ENCODE measurements at places on chromosomes 1 and 21.

- no peak for DNase-seq
Observed at GRCh38 chr1:113147073-113147625, 74.2 kb downstream of the LRIG2 start.

DNA sequence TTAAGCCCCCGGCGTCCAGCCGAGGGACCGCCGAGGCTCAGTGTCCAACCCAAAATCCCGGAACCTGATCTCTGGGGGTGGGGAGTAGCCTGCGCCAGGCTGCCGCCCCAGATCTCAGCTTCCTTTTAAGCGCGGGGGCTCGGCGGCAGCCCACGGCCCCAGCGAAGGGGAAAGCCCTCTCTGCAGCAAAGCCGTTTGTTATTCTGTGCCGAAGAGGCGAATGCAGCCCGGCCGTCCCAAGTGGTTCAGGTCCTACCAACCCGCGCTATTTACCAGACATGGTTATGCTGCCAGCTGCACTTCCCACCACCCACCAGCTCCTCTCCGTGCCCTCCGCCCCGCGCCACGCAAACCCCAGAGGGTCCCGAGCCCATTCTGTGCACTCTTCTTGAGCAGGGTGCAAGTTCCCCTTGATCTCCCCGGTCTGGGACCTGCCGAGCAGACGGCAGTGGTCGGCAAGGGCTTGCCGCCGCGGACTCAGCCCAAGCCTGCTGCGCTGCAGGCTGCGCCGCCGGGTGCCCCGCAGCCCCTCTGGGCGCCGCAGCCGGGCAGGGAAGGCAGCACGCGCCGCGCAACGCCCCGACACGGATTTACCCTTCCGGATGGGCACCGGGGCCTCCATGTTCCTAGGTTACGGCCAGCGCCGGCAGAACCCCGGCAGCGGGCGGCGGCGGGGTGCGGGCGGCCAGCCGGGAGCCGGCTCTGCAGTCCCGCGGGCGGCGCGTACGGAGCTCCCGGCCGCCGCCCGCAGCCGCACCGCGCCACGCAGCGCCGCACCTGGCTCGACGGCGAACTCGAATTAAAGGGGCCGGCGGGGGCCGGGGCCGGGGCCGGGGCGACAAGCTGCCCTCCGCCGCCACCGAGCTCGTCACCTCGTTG is 738 bp upstream of the KCNA2 start:
- no peak for DNase-seq

DNA sequence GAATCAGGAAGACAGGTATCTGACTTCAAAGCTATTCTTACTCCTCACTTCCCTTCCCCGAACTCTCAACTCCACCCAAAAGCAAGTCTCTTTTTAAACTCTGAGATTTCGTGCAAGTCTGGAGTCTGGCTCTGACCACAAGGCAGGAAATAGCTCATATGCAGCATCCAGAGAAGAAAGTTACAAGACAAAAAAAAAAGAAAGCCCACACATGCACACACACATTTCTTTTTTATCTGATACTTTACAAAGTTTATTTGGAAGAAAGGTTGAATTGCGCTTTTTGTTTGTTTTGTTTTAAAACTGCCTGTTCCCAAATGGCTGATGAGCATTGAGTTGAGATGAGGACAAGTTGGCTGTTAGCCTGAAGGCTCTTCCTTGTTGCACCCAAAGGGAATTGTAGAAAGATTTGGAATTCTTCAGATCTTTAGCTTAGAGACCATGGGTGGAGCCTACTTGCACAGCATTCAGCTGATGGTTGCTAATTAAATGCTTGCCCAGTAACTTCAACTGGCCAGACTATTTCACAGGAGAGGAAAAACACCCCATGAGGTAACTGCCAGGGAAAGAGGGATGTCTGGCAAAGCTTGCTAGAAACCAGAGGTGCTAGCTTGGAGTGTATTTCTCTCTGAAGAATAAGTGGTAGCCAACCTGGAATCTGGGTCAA is 490.3 kb downstream of the TTLL7 start:
- DNase-seq = no peak

GRCh38 chr1:230076121-230076520 is 9.1 kb downstream of the GALNT2 start:
- no peak for DNase-seq

DNA sequence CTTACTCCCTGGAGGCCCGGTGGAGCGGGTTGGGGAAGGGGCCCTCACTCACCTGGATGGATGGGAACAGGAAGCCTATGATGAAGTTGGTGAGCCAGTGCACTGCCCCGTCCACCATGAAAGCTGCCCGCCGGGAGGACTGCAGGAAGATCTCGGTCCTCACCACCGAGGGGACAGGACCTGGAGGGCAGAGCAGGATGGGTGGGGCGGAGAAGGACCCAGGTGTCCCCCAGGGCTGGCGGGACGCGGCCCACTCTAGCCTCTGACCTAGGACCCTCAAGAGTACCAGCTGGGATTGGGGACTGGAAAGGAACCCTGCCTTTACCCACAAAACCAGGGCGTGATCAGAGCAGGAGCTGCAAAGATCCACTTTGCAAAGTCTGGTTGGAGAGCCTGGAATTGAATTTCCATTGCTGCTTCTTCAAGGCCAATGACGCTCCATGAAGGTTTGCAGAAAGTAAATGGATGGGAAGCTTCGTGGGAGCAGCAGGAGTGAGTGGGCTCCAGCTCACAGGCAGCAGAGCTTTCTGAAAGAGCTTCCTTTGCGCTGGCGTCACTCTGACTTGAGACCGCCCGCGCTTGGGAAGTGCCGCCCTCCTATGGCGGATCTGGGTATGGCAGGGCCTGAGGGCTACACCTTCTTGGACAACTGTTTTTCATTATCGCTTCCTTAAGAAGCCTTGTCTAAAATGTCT is 21.4 kb downstream of the SLC2A7 start:
- peak; percentile 26 for DNase-seq

GRCh38 chr1:235864469-235864868 is 2.2 kb downstream of the LYST start:
- DNase-seq = no peak

- DNase-seq = no peak
Observed at GRCh38 chr1:40754201-40754600, 29.4 kb upstream of the KCNQ4 start.

- DNase-seq = no peak
Observed at GRCh38 chr1:112674986-112675727, 698 bp downstream of the MOV10 start.

DNA sequence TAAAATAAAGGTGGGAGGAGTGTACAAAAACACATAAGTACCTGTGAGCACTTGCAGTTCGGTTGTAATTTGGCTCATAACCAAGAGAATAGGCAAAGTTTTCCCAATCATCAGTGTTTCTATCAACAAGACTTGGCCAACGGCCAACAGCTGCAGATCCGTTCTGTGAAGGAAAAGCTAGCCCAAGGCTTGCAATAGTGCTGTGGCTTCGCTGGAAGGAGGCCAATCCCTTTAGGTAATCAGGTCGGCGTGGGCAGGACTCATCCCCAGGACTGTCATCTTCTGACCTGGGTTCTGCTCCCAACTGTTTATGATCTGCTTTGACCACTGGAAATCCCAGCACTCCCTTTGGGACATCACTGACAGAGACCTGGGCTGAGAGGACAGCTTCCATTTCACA is 107.8 kb downstream of the LYST start:
- DNase-seq = no peak

DNA sequence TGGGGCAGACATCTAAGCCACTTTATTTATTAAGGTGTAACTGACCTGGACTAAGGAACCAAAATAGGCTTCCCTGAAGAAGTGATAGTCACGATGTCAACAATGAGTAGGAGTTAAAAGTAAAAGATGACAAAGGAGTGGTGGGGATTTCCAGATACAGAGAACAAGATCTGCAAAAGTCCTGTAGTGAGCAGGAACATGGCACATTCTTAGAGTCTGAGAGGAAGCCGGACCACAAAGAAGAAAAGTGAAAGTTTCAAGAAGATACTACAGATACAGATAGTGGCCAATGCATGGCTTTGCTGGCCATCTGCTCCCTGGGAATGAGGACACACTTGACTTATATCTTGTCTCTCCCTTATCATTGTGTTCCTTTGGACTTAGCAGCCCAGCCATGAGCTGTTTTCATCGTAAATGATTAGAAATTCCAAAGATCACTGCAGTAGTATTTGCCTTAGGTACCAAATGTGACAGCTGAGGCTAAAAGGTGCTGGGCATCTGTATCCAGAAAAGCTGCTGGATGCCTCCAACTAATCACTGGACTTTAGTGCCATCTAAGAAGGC is 302.4 kb upstream of the NR5A2 start:
- no peak for DNase-seq

- no peak for DNase-seq
Observed at GRCh38 chr1:20705203-20705755, 12.5 kb downstream of the KIF17 start.

- DNase-seq = no peak
Observed at GRCh38 chr1:183414365-183414764, 3.8 kb downstream of the NMNAT2 start.

DNA sequence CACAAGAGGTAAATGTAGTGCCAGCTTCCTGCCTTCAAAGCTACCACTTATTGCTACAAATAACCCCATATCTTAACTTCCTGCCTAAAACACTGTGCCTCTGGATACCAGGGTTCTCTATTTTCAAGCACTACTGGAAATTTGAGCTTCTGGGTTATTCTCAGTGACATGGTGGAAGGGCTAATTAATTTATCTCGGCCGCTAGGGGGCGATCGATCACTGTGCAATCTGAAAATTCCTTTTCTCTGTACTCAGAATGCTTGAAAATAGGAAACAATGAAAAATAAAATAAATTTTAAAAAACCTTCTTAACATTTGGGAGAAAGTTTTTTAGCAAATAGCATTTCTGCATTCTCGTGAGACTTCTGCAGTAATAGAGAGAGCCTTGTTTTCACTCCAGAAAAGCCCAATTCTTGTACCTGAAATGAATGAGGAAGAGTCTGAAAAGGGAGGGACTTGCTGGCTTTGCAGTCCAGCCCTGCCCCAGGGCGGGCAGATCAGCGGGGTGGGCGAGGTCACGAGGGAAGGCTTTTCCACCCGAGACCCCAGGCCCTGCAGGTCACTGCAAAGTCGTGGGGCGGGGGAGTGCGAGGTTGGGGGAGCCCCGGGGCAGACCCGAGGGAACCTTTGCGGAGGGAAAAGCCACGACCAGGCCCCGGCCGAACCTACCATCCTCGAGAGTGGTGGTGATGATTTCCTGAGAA is 276.7 kb downstream of the PCP4 start:
- peak; percentile 16 for DNase-seq

DNA sequence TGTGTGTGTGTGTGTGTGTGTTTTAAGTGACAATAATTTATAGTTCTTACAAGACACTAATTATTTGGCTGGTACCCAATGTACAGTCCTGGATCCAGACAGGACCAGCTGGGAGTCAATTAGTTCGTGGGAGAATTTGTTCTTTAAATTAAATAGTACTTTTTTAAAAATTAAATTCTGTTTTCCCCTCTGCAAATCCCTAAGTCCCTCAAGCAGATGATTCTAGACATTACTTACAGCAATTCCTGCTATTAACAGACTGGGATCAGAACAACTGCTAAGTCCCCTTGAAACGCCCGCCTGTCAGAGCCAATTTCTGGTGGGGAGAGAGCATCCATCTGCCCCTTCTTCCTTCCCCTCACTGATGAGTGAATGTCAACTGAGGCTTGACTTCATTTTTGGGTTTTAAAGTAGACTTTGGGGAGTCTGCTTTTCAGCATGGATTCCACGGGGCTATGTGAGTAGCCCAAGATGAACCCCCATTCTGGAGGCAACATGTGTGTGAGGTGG is 83.9 kb downstream of the SMYD2 start:
- DNase-seq = no peak

DNA sequence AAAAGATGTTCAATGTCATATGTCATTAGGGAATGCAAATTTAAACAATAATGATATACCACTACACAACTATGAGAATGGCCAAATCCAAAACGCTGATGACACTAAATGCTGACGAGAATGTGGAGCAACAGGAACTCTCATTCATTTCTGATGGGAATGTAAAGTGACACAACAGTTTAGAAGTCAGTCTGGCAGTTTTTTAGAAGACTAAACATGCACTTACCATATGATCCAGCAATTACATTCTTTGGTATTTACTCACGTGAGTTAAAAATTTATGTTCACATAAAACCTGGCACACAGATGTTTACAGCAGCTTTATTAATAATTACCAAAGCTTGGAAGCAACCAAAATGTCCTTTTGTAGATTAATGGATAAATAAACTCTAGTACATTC is 110.4 kb upstream of the C1orf21 start:
- DNase-seq = no peak

DNA sequence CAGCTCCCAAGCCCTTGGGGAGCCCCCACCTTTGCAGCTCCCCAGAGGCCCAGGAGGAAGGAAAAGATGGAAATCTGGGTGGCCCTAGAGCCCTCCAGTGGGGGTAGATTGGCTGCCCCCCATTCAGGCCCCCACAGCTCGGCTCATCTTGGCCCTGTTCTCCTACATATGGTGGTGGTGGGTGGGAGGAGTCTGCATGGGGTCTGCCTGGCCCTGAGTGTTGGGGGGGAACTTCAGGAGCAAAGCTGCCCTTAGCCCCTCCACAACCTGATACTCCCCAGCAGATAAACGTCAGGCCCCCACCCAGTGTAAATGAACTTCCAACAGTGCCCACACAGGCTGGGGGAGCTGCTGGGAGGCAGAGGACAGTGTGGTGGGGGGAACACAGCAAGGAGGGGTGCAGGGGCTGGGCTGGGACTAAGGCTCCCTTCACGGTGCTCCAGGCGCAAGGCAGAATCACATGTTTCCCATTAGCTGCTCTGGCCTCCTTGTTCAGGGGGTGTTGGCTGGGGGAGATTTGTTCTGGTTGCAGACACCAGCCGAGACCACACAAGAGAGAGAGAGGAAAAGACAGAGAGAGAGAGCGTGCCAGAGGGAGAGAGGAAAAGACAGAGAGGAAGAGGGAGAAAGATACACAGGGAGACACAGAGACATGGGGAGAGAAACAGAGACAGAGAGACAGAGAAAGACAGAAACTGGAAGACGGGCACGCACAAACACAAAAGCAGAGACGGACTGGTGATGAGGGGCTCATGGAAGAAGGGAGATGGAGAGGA is 42.6 kb downstream of the AHDC1 start:
- DNase-seq = no peak

DNA sequence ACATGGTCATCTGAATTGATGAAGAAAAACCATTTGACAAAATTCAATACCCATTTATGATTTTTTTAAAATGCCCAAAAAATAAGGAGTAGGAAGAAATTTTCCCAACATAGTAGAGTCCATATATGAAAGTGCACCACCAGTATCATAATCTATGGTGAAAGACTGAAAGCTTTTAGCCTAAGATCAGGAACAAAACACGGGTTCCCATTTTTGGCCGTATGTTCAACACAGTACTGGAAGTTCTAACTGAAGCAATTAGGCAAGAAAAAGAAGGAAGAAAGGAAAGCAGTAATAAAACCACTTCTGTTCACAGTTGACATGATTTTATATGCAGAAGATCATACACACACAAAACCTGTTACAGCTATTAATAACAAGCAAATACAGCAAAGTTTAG is 227.8 kb upstream of the RAB4A start:
- DNase-seq = peak; percentile 63

- no peak for DNase-seq
Observed at GRCh38 chr1:65232461-65232990, 76.8 kb upstream of the DNAJC6 start.

GRCh38 chr1:80059940-80060339 is 1053.4 kb upstream of the ADGRL4 start:
- no peak for DNase-seq
